Melanocyte of skin (primary cell): ENCODE measurements at places on chromosomes 1 and 21. TPM values are rescaled to one million over a fixed set of nuclear protein-coding genes. Genes with fewer than 3 reads are reported as not detected.

SPRR2A gene
- total RNA-seq = not detected in 2 replicates

EPHA10 gene
- total RNA-seq = not detected in 2 replicates

UBE2U gene
- total RNA-seq = under 0.01 TPM in 1 of 2 replicates, not detected in the other

F3 gene
- total RNA-seq = 0.34 and 5.1 TPM in 2 replicates

MFAP2 gene
- 28.0 and 36.9 TPM in 2 replicates for total RNA-seq

SH2D2A gene
- total RNA-seq = not detected in 2 replicates

GJA8 gene
- not detected in 2 replicates for total RNA-seq

TDRD5 gene
- not detected in 2 replicates for total RNA-seq

FLG gene
- total RNA-seq = not detected in 2 replicates

NPPB gene
- total RNA-seq = not detected in 2 replicates

TNFRSF25 gene
- total RNA-seq = under 0.01 TPM in 1 of 2 replicates, not detected in the other

HPCAL4 gene
- under 0.01 TPM in 1 of 2 replicates, not detected in the other for total RNA-seq

SPATA46 gene
- total RNA-seq = not detected in 2 replicates

CASQ1 gene
- total RNA-seq = not detected in 2 replicates

S100A12 gene
- total RNA-seq = not detected in 2 replicates

FCAMR gene
- not detected in 2 replicates for total RNA-seq

CRYAA gene
- total RNA-seq = not detected in 2 replicates

ST6GALNAC5 gene
- total RNA-seq = 0.34 and 3.3 TPM in 2 replicates

GPA33 gene
- not detected in 2 replicates for total RNA-seq

KCNJ6 gene
- total RNA-seq = under 0.01 TPM in 1 of 2 replicates, not detected in the other

LCE2C gene
- not detected in 2 replicates for total RNA-seq

EGLN1 gene
- 155 and 198 TPM in 2 replicates for total RNA-seq

TRIM67 gene
- total RNA-seq = not detected in 2 replicates

COL9A2 gene
- total RNA-seq = 0.46 and 0.67 TPM in 2 replicates

SLC26A9 gene
- total RNA-seq = not detected in 2 replicates

SLC16A4 gene
- total RNA-seq = 26.0 and 51.2 TPM in 2 replicates

SAMD13 gene
- 2.8 and 5.1 TPM in 2 replicates for total RNA-seq

CYP4A11 gene
- not detected in 2 replicates for total RNA-seq

PTPN7 gene
- not detected in 2 replicates for total RNA-seq

TSPAN1 gene
- total RNA-seq = 1.00 TPM in 1 of 2 replicates, not detected in the other

SLC6A17 gene
- total RNA-seq = 1.3 and 3.9 TPM in 2 replicates

B3GALNT2 gene
- 32.3 and 36.7 TPM in 2 replicates for total RNA-seq

IFNLR1 gene
- under 0.01 and 0.34 TPM in 2 replicates for total RNA-seq

PYHIN1 gene
- 6.0 and 10.3 TPM in 2 replicates for total RNA-seq

KCNK1 gene
- total RNA-seq = not detected in 2 replicates

CELA3B gene
- not detected in 2 replicates for total RNA-seq

ACOT11 gene
- 3.4 and 4.7 TPM in 2 replicates for total RNA-seq

KCNT2 gene
- total RNA-seq = not detected in 2 replicates
